ENCODE measurements at places on chromosomes 2 and 18.
A peak's percentile ranks its signal among the peaks of the same experiment; 100 is the strongest.

- H3K4me1 ChIP-seq, result peaks cover 12% of the 10 kb centered on the region
- no peak overlapping the region for H3K4me3 ChIP-seq
- no peak for DNase-seq
Measured at GRCh38 chr2:44932564-44933392, 8.7 kb upstream of the SIX3 start.

DNA sequence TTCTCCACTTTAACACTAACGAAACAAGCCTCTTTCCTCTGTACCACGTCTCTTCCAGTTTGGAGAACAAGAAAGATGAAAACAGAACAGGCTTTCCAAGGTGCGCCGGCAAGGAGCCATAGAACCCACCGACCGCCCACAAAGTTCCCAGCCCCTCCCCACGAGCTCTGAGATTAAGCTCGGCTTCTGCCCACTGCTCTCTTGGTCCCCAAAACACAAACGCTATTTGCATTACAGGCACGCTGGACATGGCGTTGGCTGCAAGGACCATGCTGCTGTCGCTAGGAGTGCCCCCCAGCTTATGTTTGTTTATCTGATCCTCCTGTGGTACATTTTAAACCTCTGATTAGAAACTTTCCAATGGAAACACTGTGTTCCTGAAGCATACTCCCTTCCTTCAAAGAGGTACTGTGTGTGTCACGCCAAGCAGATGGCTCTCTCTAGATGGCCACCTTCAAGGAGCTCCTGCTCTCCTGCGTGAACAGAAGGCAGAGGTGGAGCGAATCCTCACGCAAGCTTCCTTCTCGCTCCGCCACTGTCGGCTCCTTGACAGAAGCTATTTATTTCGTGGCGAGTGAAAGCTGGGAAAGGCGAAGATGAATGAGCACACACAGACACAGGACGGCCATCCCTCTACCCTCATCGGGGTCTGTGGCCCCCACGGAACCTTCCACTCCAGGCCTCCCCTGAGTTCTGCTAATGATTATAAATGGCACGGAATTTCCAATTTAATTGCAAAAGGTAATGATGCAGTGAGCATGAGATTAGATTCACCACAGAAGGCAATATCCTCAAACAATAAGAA lies 166.2 kb downstream of the EIPR1 start:
- H3K27ac ChIP-seq, result no peak overlapping the region
- no peak overlapping the region for H3K4me3 ChIP-seq
- H3K36me3 ChIP-seq, result peaks cover 5% of the 10 kb centered on the region
- peaks cover 5% of the 10 kb centered on the region for H3K4me1 ChIP-seq
- no peaks in the 10 kb centered on the region for H3K27me3 ChIP-seq
- no peak for DNase-seq

DNA sequence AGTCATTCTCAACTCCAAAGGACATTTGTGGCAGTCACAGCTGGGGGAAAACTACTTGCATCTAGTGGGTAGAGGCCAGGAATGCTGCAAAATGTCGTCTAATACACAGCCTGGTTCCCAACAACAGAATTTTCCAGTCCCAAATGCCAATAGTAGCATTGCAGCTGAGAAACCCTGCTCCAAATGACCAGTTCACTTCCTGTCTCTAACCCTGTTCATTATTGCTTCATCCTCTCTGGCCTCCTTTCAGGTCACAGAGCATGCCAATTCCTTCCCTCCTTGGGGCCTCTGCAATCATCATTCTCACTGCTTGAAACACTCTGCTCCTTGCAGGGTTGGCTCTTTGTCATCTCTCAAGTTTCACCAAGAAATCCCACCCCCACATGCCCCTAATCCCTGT lies 139.1 kb downstream of the IRS1 start:
- H3K4me3 ChIP-seq, result no peak overlapping the region
- H3K27me3 ChIP-seq, result no peaks in the 10 kb centered on the region
- no peaks in the 10 kb centered on the region for H3K4me1 ChIP-seq
- H3K36me3 ChIP-seq, result no peaks in the 10 kb centered on the region
- DNase-seq, result no peak

- no peak for DNase-seq
- H3K27ac ChIP-seq, result no peak overlapping the region
- H3K4me3 ChIP-seq, result no peak overlapping the region
- no peaks in the 10 kb centered on the region for H3K27me3 ChIP-seq
- H3K36me3 ChIP-seq, result no peaks in the 10 kb centered on the region
Measured at GRCh38 chr2:6800553-6800952, 65.2 kb downstream of the CMPK2 start.

- no peaks in the 10 kb centered on the region for H3K4me1 ChIP-seq
- H3K36me3 ChIP-seq, result no peaks in the 10 kb centered on the region
- H3K4me3 ChIP-seq, result no peak overlapping the region
- DNase-seq, result no peak
Measured at GRCh38 chr2:6369266-6369665, 496.4 kb downstream of the CMPK2 start.

DNA sequence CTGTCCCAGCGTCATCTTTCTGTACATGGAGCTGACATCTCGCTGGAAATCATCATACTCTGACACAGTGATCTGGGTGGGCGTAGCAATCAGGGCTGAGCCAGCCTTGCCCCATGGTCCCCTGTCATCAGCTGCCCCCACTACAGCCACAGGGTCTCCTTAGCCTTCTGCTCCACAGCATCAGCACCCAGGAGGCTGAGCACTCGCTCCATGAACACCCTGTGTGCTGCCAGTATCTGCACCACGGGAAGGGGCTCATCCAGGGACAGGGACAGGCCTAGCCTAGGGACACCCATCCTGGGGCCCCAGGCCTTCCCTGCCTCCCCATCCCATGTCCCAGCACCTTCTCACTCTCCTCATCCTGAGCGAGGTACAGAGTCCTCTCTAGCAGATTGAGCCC lies 11.4 kb downstream of the ALPG start:
- H3K36me3 ChIP-seq, result no peaks in the 10 kb centered on the region
- peaks cover 14% of the 10 kb centered on the region for H3K27me3 ChIP-seq
- no peak for DNase-seq
- no peak overlapping the region for H3K27ac ChIP-seq
- peaks cover 8% of the 10 kb centered on the region for H3K4me1 ChIP-seq
- no peak overlapping the region for H3K4me3 ChIP-seq

DNA sequence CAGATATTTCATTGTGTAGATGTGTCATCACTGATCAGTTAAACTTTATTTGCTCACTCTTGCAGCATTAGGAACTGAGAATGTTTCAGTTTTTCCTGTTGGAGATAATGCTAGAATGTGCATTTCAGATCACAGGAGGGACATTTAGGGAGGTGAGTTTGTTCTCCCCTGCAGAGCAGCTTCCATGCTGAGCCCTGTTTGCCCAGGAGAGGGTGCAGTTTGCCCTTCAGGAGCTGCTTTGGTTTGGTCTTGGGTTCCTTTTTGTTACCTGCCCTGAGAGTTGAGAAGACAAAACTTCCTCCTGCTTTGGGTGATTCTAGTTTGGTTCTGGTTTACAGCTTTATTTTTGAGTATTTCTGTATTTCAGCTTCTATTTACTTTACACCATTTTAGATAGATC lies 49.9 kb downstream of the DGKD start:
- DNase-seq, result no peak
- no peaks in the 10 kb centered on the region for H3K27me3 ChIP-seq
- no peak overlapping the region for H3K27ac ChIP-seq
- no peak overlapping the region for H3K4me3 ChIP-seq
- H3K36me3 ChIP-seq, result peaks cover 21% of the 10 kb centered on the region
- H3K4me1 ChIP-seq, result peaks cover 32% of the 10 kb centered on the region

DNA sequence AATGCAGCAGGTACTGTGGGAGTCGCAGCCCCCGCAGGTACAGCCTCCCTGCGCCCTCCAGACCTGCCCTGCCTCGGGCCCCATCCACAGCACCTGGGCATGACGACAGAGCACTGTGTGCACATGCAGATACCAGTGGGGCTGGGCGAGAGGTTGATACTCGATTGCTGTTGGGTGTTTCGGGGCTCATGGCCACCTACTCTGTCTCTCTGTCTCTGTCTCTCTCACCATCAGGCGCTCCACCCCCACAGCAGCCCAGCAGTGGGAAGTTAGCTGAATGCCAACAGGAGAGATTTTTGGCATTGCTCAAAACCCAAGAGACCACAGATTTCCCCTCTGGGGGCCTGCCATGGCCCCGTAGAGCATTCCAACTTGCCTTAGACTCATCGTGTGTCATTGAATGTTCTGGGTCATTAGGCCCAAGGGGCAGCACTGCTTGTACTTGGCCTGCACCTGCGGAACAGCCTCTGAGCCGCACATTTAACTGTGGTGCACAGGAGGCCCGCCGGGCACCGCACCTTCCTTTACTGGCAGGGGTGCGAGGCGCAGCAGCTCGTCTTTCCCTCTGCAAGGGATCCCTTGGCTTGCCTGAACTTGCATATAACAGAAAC lies 18.8 kb downstream of the KCNIP3 start:
- no peak overlapping the region for H3K4me3 ChIP-seq
- H3K27me3 ChIP-seq, result no peaks in the 10 kb centered on the region
- H3K36me3 ChIP-seq, result no peaks in the 10 kb centered on the region
- no peak for DNase-seq

- H3K4me3 ChIP-seq, result no peak overlapping the region
- H3K4me1 ChIP-seq, result no peaks in the 10 kb centered on the region
- H3K36me3 ChIP-seq, result no peaks in the 10 kb centered on the region
- no peak overlapping the region for H3K27ac ChIP-seq
- no peaks in the 10 kb centered on the region for H3K27me3 ChIP-seq
- DNase-seq, result no peak
Measured at GRCh38 chr18:60099709-60100108, 199.9 kb downstream of the PMAIP1 start.

DNA sequence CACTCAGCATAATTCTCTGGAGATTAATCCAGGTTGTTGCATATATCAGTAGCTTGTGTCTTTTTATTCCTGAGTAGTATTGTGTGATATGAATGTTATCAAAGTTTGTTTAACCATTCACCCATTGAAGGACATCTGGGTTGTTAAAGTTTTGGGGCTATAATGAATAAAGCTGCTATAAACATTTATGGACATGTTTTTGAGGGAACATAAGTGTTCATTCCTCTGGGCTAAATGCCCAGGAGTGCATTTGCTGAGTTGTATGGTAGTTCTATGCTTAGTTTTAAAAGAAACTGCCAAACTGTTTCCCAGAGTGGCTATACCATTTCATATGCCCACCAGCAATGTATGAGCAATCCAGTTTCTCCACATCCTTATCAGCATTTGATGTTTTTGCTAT lies 21.8 kb upstream of the KCNJ13 start:
- DNase-seq, result no peak
- no peaks in the 10 kb centered on the region for H3K4me1 ChIP-seq
- H3K27me3 ChIP-seq, result no peaks in the 10 kb centered on the region

DNA sequence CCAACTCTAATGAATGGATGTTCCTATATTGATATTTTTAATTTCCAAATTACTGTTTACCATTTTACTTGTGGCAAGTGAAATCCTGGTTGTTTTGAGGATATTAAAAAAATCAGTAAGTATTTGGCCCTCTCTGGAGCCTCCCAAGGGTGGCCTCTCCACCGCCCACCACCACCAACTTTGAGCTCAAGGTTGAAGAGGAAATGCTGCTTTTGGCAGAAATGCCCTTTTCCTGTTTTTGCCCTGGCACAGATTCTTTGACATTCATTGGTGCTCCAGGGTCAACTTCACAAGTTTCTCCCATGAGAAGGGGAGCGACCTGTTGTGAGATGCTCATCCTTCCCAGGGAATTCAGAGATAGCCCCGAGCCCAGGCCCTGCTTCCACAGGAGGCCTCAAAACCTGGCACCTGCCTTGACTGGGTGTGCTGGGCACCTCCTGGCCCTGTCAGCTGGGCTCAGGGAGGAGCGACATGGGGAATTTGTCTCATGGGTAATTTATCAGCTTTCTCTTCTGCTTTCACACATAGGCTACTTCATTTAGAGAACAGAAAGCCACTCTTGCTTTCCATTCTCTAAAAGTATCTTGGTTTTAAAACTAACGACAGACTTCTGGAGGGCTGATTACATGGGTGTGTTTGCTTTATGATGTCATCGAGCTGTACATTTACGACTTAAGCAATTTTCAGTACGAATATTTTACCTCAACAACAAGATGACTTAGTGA lies 6.9 kb downstream of the CD8A start:
- H3K4me1 ChIP-seq, result peaks cover 37% of the 10 kb centered on the region
- no peaks in the 10 kb centered on the region for H3K27me3 ChIP-seq
- peak overlapping the region; percentile 8 for H3K27ac ChIP-seq
- DNase-seq, result no peak

- H3K4me1 ChIP-seq, result no peaks in the 10 kb centered on the region
- no peaks in the 10 kb centered on the region for H3K36me3 ChIP-seq
- no peaks in the 10 kb centered on the region for H3K27me3 ChIP-seq
- DNase-seq, result no peak
- H3K27ac ChIP-seq, result no peak overlapping the region
Measured at GRCh38 chr2:45439788-45440773, 171.0 kb downstream of the SRBD1 start.

- no peaks in the 10 kb centered on the region for H3K4me1 ChIP-seq
- H3K27me3 ChIP-seq, result no peaks in the 10 kb centered on the region
- H3K4me3 ChIP-seq, result no peak overlapping the region
Measured at GRCh38 chr18:77714716-77715115, 465.1 kb downstream of the GALR1 start.

- H3K4me1 ChIP-seq, result peaks cover 24% of the 10 kb centered on the region
- H3K27ac ChIP-seq, result no peak overlapping the region
- DNase-seq, result no peak
- no peaks in the 10 kb centered on the region for H3K36me3 ChIP-seq
- H3K27me3 ChIP-seq, result no peaks in the 10 kb centered on the region
Measured at GRCh38 chr2:3307901-3308300, 69.7 kb downstream of the EIPR1 start.

DNA sequence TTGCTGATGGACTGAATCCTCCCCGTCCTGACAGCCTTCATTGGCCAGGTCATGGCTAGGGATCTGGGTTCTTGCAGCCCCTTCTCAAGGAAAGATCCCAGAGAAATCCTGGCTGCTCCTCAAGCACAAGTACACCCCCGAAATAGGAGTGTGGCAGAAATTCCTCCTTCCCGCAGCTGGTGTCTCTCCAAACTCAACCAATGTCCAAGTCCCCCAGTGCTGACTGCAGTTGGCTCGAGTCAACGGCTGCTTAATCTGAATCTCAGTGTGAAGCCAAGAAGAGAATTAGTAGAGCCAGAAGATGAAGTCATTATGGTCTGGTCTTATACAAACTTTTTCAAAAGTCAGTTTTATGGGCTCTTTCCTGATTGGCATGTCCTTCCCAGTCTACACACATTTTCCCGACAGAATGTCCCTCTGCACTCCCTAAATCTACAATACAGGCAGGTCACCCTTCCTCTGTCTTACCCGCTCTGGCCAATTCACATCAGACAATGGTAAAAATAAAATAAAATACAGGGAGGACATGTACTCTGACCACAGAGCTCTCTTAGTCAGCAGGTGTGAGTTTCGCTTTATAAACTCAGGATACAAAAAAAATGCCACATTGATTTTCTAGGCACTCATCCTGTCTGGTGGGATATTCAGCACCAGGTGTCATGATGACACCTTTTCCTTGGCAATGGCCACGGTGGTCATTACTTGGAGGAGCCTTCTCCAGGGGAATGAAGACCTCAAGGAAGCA lies 76.9 kb upstream of the PAPOLG start:
- no peak overlapping the region for H3K4me3 ChIP-seq
- no peaks in the 10 kb centered on the region for H3K36me3 ChIP-seq
- DNase-seq, result no peak
- no peak overlapping the region for H3K27ac ChIP-seq

GRCh38 chr2:110904779-110905148 lies 172.4 kb downstream of the ACOXL start:
- H3K36me3 ChIP-seq, result no peaks in the 10 kb centered on the region
- H3K4me1 ChIP-seq, result peaks cover 5% of the 10 kb centered on the region
- no peak for DNase-seq
- no peaks in the 10 kb centered on the region for H3K27me3 ChIP-seq

Measured in natural killer cell (primary cell).